ENCODE measurements at places on chromosomes 2 and 18.

GRCh38 chr18:46700066-46700824 lies 43.2 kb upstream of the LOXHD1 start:
- no peak for DNase-seq

DNA sequence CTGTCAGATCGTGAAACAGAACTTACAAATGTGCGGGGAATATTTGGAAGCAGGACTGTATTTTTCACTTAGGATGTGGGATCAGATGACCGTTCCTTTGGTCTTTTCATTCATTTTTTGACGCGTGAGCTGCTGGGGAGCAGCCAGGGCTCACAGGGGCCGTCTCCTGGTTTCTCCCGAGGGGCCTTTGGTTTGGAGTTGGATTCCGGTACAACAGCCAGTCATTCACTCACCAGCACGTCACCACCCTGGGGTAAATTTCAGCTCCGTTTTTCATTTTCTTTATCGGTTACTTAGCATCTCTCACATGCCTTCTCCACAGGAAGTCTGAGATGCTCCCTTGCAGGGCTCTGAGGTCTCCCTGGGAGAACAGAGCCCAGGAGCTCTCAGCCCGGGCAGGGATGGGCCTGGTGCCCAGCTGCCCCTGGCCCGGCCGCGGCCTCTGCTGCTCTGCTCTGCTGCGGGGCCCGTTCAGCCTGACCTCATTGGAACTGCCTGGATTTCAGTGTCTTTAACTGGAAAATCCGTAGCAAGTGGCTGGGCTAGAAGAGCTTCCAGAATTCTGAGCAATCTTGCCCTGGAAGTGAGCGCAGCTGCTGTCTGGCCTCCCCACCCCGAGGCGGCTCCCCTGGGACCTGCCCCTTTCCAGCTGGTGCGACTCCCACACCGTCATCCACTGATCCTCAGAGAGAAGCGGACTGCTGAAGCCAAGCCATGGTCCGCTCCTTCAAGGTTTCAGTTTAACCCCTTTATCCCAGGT lies 335.6 kb downstream of the EIPR1 start:
- no peak for DNase-seq

- no peak for DNase-seq
Measured at GRCh38 chr2:50781646-50782045, 250.3 kb downstream of the NRXN1 start.

- no peak for DNase-seq
Measured at GRCh38 chr18:21513741-21514140, 86.8 kb downstream of the ESCO1 start.
